ENCODE measurements at places on chromosomes 5 and 9. TPM values are rescaled to one million over a fixed set of nuclear protein-coding genes. Genes with fewer than 3 reads are reported as not detected.

DNA sequence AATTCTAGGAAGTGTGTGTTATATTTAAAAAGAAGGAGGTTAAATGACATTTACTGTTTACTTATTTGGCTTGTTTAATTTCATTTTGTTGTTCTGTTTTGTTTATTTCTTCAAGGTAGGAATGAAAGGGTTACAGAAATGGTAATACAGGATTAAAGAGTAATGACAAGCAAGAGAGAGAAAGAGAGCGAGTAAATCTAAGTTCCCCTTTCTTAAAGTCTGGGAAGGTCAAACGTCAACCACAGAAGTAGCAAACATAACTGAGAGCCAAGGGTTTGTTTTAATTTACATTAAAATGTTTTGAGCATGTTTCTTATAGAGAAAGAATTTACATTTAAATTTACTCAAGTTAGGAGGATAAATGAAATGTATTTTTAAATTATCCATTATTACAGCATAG is 18.7 kb downstream of the HCN1 start:
- DNase-seq, result no peak

S100Z gene
- 0.40 TPM for polyA plus RNA-seq

DNA sequence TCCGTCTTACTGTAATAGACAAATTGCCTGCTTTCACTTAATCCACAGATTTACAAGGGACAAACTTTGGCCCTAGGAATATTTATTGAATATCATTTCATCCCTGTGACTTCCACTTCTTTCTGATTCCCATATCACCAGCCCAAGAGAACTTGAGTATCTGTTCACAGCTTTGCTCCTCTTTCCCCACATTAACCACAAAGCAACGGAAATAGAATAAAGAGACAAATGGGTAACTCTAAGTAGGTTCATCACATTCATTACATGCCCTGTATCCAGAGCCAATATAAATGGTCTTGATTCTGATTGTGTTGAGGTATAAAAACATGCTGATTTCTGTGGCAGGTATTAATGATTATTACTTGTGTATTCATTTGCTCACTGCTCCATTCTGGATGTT is 41.9 kb downstream of the TMEM252 start:
- no peak for DNase-seq

DNA sequence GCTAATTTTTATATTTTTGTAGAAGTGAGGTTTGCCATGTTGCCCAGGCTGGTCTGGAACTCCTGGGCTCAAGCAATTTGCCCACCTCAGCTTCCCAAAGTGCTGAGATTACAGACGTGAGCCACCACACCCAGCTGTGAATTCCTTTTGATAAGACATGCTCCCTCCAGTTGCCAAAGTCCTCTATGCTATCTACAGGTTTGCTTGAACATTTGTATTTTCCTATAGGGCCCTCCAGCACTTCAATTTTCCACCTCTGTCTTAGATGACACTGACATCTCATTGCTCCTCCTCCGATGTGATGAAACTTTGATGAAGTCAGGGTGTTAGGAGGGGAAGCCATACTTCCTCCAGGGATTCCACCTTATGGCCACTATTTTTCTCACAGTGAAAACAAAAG is 25.2 kb upstream of the CTSV start:
- DNase-seq, result no peak

DNA sequence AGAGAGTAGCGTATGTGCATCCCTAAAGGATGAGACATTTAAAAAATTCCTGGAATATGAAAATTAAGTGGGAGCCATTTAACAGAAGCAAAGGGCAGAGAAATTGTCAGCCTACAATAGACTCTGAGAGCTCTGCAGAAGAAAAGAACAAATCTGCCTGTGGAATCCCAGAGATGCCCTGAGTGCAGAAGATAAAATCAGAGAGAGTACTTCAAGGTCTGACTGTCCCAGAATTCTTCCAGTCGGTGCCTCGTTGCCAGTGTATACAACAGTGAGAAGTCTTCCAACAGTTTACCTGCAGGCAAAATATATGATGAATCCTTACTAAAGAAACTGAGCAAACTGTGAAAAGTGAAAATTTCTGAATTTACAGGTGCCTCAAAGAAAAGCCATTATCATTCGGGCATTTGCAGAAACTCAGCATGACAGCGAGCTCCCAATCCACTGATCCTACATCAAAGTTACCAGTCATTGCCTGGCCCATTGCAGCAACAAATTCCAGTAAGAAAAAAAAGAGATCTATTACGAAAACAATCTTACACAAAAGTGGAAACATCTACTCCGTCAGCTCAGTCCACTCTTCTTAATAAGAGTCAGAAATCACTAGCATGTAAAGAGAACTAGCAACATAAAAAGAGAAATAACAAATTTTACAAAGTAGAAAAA is 92.8 kb upstream of the VCAN start:
- DNase-seq, result no peak

- peak; percentile 43 for DNase-seq
Measured at GRCh38 chr5:169904059-169904458, 76.2 kb downstream of the INSYN2B start.

- DNase-seq, result no peak
Measured at GRCh38 chr5:67316695-67317094, 120.1 kb upstream of the CD180 start.

ZSWIM6 gene
- 8.8 TPM for polyA plus RNA-seq

DNA sequence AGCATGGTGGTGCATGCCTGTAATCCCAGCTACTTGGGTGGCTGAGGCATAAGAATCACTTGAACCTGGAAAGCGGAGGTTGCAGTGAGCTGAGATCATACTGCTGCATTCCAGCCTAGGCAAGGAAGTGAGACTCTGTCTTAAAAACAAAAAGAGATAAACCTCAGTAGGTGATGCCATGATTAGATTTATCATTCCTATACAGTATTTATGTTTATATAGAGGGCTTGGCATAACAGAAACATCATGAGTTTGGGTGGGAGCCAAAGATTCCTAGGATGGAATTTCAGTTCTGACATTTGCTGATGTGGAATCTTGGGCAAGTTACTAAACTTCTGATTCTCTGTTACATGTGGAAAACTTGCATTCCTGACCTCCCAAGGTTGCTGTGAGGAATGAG is 22.3 kb downstream of the RFK start:
- DNase-seq, result no peak

GRCh38 chr5:155827949-155828348 is 499.0 kb upstream of the SGCD start:
- no peak for DNase-seq

ACTBL2 gene
- polyA plus RNA-seq, result not detected

DNA sequence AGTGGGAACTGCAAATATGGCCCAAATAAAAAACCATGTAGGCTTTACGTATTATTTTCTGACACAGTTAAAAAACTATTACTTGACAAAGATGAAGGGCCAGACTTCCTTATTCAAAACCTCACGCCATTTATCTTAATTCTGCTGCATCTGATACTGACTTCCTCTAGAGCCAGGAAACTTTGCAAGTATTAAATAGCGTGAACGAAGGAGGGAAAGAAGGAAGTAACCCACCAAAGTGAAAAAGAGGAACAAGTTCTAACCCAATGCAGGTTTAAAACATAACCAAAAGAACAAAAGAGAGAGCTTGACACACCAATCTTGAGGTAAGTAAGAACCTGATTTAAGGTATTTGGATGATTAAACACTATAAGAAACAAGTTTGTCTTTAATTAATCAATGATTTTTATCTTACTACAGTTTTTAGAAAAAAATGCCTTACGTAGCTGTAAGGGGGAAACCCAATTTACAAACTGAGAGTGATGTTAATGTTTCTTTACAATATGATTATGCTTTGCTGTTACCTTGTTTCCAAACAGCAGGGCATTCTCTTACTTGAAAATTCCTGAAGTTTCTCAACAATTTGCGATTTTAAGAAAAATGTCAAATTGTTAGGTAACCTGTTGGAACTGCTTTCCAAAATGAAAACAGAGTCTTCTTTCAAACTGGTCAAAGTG is at the start of gene GAPT:
TSS of gene GAPT (plus strand) at position 220 of the 677 bp plus-strand sequence. CDS start 3,102 bp downstream, outside the sequence.
- DNase-seq, result no peak

NUTM2F gene
- polyA plus RNA-seq, result not detected

GRCh38 chr9:137970686-137971476 is 93.3 kb downstream of the CACNA1B start:
- no peak for DNase-seq

MOB3B gene
- polyA plus RNA-seq, result 1.5 TPM

DNA sequence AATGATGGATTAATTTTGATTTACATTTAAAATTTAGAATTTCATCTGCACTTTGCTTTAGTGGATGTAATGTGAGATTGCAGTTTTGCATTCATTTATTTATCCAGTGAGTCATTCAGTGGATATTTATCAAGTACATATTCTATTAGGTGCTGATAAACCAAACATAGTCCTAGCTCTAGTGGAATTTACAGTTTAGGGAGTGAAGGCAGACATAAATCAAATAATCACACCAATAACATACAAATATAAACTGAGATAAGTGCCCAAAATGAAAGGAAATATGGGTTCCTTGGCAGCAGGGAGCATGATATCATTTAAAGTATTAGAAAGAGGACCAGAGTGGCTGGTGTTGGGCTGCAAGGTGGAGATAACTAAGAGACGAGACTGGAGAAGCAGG is 14.7 kb upstream of the NIPBL start:
- no peak for DNase-seq

- DNase-seq, result no peak
Measured at GRCh38 chr5:111932199-111932598, 175.2 kb upstream of the NREP start.

DNA sequence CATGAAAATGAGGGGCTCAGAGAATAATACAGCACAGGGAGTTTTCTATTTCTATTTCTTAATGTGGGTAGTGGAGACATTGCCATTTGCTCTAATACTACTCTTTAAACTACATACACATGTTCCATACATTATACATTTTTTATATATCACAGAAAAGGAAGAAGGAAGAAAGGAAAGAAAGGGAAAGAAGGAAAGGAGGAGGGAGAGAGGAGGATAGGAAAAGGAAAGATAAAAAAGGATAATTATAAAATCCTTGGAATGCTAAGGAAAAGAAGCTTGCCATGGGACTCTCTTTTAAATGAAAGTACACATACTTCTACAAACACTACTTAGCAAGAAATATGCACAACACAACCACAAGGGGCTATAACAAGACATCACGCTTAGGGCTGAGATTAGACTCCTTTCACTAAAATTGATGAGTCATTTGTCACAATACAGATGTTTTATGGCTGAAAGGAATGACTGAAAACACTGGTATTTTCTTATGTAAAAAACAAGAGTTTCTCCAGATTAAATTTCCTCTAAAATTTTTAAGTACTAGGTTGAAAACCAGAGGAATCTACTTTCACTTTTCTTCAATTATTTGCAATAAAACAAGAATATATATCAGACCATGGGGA is 219.8 kb downstream of the ARL15 start:
- no peak for DNase-seq

- DNase-seq, result no peak
Measured at GRCh38 chr9:86168256-86168655, 68.9 kb upstream of the GOLM1 start.

FAM78A gene
- polyA plus RNA-seq, result 44.5 TPM

DNA sequence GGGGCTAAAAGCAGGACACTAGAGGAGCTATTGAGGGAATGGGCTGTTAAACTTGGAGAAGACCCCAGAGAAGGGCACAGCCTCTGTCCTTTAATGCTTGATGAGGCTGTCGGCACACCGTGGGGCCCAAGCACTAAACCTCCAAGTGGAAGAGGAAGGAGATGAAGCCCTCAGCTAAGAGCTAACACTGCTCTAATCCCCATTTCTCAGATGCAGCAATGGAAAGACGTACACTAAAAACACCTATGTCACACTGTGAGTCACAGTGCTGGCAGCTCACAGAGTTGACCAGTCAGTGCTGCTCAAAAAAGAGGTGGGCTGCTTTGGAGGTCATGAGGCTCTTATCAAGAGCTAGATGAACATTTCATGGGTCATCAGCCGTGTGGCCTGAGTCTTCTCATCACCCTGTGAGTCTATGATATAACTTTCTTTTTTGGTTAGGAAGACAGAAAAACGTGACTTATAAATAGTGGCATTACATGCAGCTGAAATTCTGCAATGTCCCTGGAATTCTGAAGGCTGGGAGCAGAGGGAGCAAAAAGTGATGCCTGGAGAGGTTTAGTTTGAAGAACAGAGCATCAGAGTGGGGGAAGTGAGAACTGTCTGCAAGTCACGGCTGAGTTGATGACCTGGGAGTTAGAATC is 21.5 kb downstream of the TNFSF8 start:
- DNase-seq, result no peak

GRCh38 chr5:132437604-132438266 is 52.8 kb downstream of the IRF1 start:
- DNase-seq, result peak; percentile 80

GRCh38 chr9:137777761-137778160 is 99.8 kb upstream of the CACNA1B start:
- no peak for DNase-seq

DNA sequence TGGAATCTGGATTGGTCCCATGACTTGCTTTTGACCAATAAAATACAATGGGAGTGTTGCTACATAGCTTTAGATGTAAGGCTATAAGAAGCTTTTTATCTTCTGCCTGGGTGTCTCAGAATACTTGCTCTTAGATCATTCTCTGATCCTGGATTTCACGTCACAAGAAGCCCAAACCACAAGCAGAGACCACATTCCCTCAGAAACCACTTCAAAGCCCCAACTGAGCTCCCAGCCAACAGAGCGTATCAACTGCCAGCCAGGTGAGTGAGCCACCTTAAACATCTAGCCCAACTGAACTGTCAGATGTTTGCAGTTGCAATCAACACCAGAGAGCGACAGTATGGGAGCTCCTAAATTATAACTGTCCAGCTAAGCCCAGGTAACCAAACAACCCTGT is 687.1 kb downstream of the TLE1 start:
- DNase-seq, result no peak

GRCh38 chr9:34809504-34810186 is 99.7 kb upstream of the CCL21 start:
- peak; percentile 8 for DNase-seq

Measured in hindlimb muscle (tissue), 1 donor.